CD4-positive, alpha-beta T cell treated with Interleukin-10 for 1 hour (primary cell): ENCODE measurements at places on chromosomes 16 and 17.

DNA sequence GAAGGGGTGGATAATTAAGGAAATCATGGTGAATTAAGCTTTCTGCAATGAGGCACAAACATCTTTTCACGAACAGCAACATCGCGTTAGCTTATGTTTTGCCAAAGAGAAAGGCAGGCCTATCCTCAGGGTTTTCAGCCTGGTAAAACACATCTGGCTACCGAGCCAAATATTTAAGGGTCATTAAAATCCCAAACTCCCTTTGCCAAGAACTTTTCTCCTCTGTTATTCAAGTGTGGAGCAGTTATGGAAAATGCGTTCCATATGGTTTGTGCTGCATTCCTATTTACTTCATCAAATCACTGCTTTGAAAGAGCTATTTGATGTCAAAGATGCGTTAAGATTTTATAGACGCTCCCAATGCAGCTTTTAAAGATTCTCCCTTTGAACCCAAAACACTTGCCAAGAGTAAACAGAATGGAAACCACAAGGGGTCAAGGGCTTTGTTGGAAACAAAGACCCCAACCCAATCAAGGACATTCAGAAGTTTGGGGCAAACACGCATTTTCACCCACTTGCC, 308.3 kb upstream of the CDH5 start:
- no peak for DNase-seq

DNA sequence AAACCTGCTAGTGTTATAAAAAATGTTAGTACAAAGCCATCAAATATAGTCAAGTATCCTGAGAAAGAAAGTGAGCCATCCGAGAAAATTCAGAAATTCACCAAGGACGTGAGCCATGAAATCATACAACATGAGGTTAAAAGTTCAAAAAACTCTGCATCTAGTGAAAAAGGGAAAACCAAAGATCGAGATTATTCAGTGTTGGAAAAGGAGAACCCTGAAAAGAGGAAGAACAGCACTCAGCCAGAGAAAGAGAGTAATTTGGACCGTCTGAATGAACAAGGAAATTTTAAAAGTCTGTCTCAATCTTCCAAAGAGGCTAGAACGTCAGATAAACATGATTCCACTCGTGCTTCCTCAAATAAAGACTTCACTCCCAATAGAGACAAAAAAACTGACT, 31.7 kb downstream of the RBBP6 start:
- DNase-seq, result no peak

DNA sequence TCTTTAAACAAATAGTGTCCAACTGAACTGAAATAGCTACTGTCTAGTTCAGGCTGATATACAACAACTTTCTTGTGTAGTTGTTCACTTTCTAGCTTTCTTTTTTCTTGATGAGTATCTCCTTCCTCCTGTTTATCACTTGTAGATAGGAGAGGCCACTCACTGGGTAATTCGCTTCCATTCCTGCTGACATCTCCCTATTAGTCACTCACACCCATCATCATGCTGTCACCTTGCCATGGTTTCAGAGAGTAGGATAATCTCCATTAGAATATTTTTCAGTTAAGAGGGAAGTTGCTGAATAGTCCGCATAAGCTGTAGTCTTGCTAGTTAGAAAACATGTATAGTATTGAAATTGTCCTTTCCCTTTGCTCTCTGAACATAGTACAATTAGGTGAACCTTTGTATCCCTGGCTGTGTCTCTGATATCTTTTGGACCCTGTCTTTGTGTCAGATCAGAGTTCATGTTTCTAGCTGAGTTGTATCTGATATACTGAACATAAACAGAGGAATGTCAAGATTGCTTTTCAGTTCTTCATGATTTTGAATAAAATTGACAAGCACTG, 64.4 kb upstream of the RASL10B start:
- no peak for DNase-seq

DNA sequence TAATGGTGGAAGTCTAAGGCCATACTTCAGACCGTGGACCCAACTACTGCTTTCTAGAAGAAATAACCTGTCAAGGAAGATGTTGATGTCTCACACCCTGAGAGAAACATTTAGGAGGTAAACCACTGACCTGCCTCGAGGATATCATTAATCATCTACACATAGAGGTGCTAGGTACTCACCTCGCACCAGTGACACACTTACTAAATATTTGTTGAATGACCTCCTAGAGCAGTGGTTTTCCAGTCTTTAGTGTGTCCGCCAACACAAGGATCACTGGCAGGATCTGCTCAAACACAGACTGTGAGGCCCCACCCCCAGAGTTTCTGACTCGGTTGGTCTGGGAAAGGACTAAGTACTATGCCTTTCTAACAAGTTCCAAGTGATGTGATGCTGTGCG, 197.4 kb upstream of the CACNG5 start:
- DNase-seq, result no peak

GRCh38 chr16:50169555-50170096, 16.5 kb downstream of the TENT4B start:
- no peak for DNase-seq

- peak; percentile 40 for DNase-seq
These were observed 37.4 kb downstream of the CLEC16A start for GRCh38 chr16:10981697-10982216.

GRCh38 chr17:4721203-4722135, 9.8 kb upstream of the MED11 start:
- DNase-seq, result peak; percentile 30

- DNase-seq, result no peak
These were observed 160.8 kb downstream of the SHISA9 start for GRCh38 chr16:13062219-13062618.

- DNase-seq, result no peak
These were observed 10.2 kb downstream of the CDH5 start for GRCh38 chr16:66376577-66377305.

- no peak for DNase-seq
These were observed 580.3 kb upstream of the CA10 start for GRCh38 chr17:52738791-52739190.

- DNase-seq, result no peak
These were observed 17.4 kb upstream of the ZNF469 start for GRCh38 chr16:88365244-88365865.

- DNase-seq, result no peak
These were observed 14.4 kb downstream of the CACNB1 start for GRCh38 chr17:39183045-39183444.

DNA sequence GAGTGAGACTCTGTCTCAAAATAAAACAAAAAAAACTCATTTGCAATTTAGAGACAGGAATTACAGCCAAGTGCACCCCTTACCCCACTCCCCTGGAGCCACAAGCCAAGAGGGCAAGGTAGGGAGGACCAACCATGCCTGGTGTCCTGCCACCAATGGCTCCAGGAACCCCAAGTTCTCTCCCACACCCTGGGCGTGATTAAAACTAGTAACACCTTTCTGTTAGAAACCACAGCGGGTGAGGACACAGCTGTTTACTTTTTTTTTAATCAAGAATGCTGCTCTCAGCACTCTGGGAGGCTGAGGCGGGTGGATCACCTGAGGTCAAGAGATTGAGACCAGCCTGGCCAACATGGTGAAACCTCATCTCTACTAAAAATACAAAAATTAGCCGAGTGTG, 38.1 kb downstream of the ANKRD11 start:
- peak; percentile 29 for DNase-seq

DNA sequence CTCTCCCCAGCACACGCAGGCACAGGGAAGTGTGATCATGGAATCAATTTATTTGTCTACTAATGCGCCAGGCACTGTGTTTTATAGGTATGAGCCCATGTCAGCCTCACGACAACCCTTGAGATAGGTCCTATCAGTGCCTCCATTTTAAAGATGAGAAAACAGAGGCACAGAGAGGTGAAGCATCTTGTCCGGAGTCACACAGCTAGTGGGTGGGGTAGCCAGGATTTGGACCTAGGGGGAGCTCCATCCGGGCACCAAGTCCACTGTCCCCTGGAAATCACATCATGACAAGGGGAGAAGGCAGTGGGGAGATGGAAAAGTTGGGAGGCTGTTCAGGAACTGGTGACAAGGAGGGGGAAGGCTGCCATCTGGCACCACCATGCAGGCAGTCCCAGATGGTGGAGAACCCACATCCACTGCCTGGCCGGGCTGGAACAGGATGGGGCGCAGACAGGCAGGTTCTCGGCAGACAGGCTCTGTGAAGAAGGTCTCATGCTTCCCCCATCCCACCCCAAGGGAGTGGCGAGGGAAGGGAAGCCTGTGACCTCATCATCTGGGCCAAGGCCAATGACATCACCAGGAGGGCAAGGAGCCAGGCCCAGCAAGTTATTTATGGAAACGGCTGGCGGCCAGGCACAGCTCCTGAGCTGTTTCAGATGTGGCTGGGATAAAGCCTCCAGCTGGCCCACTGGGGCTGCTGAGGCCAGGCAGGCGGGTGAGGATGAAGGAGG, 126.0 kb upstream of the SDK2 start:
- DNase-seq, result no peak

- DNase-seq, result peak; percentile 58
These were observed 28.8 kb downstream of the MPP2 start for GRCh38 chr17:43878260-43879175.

- no peak for DNase-seq
These were observed 20.5 kb downstream of the USP7 start for GRCh38 chr16:8943001-8943763.

GRCh38 chr17:6423931-6424330, 11.0 kb downstream of the AIPL1 start:
- no peak for DNase-seq

DNA sequence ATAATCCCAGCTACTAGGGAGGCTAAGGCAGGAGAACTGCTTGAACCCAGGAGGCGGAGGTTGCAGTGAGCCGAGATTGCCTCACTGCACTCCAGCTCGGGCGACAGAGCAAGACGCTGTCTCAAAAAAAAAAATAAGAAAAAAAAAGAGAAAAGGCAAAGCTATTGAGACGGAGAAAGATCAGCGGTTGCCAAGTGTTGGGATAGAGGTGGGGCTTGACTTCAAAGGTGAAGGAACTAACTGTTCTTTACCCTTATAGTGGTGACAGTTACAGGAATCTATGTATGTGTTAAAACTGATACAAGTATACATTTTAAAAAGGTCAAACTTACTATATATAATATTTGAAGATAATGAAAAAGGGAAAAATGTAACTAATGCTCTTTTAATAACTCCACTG, 22.5 kb downstream of the AKAP10 start:
- DNase-seq, result no peak

DNA sequence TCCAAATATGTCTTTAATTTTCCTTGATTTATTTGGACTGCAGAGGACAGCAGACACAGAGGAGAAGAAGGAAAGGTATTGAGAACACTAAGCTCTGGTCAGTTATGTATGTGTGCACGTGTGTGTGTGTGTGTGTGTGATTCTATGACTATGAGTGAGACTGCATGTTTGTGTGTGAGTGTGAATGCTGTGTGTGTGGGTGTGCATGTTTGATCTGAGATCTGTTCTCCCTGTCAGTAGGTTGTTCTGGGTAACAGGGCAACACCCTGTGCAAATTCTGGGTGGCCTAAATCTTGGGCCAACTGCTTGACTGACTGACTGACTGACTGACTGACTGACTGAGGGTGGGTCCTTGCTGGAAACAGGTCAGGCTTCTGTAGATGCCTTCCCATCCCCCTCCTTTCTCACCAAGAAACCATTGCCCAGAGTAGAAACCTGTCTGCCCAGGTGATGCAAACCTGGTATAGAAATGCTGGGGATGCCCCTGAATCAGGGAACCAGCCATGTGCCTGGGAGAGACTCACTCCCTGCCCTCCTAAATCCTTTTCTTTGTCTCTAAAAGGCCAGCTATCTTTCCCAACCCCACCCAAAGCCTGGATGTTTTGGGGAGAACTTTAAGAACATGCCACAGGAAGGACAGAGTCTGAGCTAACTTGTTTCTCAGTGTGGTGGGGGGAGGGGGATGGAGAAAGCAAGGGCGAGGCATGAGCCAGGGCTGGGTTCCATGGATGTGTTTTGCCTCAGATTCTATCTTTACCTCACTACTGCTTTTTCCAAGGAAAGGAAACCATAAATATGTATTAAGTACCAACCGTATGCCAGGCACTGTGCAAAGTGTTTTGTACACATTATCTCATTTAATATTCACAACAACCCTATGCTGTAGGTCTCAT, 4.5 kb upstream of the NR1D1 start:
- DNase-seq, result no peak

- no peak for DNase-seq
These were observed 27.9 kb downstream of the VAT1L start for GRCh38 chr16:77816293-77816692.

DNA sequence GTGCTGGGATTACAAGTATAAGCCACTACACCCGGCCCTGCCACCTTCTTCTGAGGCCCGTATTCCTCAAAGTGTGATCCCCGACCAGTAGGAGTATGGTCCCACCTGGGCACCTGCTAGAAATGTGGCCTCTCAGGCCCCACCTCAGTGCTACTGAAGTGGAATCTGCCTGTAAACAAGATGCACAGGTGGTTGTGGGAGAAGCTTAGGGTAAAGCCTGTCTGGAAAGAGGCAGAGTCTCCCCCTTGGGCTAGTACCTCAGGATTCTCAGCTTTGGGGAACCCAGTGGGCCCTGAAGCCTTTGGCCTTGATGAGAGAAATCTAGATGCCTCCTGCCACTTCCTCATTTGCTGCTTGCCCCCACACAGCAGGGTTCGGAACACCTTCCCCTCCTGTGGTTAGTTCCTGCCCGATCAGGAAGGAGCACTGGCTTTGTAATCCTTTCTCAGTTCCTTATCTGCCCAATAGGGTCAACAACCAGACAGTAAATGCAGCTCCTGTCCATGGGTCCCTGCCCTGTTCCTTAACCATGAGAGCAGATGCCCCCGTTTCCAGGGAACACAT, 25.2 kb downstream of the TK2 start:
- DNase-seq, result peak; percentile 46

DNA sequence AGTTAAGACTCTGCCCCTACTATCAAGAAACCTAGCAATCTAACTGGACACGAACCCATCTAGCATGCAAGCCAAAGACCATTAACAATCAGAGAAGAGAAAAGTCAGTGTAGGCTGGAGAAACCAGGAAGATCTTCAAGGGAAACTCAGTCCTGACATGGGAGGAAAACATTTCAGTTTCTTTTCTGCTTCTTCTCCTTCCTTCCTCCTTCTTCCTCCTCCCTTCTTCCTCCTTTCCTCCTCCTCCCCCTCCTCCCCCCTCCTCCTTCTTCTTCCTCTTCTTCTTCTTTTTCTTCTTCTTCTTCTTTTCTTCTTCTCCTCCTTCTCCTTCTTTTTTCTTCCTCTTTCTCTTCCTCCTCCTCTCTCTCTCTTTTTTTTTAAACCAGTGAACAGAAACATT, 29.6 kb upstream of the SHISA9 start:
- DNase-seq, result no peak

- no peak for DNase-seq
These were observed 2.1 kb downstream of the CLTC start for GRCh38 chr17:59621771-59622170.

GRCh38 chr17:73641826-73642600, 2.2 kb downstream of the SDK2 start:
- no peak for DNase-seq

DNA sequence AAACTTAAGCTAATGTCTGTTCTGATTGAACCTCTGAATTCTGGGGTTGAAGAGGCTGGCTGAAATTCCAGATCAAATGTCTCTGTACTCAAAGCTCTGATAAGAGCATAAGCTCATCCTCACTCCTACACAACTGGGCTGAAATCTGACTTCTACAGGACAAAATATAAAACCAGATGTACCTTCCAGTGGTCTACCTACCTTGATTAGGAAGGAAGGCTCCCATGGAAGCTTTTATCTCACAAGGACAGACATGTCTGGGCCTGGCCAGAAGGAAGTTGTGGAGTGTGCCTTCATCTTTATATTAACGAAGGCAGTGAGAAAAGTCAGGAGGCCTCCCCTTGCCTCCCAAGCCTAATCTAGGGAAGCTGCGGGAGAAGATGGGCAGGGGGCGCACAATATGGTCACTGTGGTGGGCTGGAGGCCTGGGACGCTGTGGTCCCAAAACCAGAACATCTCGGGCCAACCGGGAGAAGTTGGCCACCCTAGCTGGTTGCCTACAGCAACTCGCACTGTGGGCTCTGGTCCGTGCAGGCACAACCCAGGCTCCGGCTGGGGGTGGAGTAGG, 55.6 kb upstream of the LRRC37A3 start:
- no peak for DNase-seq
